ENCODE measurements at places on chromosomes 4 and X.
A peak's percentile ranks its signal among the peaks of the same experiment; 100 is the strongest.

GRCh38 chrX:19569121-19569805, 54.0 kb upstream of the MAP3K15 start:
- no peak for DNase-seq

DNA sequence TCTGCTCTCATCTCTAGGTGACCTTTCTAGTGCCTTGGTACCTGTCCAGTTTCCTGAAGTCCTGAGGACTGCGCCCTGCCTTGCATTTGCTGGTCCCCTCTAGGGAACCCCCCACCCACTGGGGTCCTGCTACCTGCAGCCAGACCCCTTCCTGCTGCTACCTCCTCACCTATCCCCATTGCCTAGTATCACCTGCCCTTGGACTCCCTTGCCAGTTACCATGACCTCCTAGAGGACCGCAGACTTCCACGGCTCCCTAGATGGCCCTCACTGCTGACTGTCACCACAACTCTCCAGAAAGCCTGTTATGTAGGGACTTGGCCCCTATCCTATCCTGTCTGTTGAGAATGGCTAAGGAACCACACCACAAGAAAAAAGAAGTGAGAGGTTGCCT, 166.6 kb downstream of the EFNB1 start:
- DNase-seq, result no peak

GRCh38 chr4:1500231-1500965, 94.2 kb upstream of the NKX1-1 start:
- peak; percentile 10 for DNase-seq

- DNase-seq, result no peak
Measured at GRCh38 chr4:142353149-142353738, 492.9 kb downstream of the INPP4B start.

GRCh38 chrX:22220941-22221340, 51.8 kb upstream of the CBLL2 start:
- no peak for DNase-seq

Measured in WTC11 (cell line).